ENCODE measurements at places on chromosomes 7 and 10.

DNA sequence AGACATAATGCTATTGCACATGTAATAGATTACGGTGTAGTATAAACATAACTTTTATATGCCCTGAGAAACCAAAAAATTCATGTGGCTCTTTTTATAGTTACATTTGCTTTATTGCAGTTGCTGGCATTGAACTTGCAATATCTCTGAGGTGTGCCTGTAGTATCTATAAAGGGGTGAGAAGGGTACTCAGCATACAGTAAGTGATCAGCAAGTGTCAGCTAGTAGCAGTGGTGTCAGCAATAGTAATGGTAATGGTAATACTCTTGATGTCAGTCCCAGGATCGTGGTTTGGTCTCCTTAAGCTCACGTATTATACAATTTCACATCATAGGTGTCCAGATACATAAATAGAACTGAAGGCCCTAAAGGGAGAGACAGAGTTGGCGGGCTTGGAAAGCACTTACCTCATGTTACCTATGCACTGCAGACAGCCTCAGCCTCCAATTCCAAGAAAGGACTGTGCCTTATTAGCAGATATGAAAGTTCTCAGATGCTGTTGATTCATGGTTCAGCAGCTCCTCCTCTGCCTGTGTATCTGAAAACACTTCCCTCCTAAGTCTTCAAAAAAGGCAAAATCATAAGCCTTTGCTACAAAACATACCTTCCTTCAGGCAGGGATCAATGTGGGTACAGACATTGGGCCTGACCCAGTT, 6.6 kb upstream of the GIMAP7 start:
- no peak for DNase-seq

DNA sequence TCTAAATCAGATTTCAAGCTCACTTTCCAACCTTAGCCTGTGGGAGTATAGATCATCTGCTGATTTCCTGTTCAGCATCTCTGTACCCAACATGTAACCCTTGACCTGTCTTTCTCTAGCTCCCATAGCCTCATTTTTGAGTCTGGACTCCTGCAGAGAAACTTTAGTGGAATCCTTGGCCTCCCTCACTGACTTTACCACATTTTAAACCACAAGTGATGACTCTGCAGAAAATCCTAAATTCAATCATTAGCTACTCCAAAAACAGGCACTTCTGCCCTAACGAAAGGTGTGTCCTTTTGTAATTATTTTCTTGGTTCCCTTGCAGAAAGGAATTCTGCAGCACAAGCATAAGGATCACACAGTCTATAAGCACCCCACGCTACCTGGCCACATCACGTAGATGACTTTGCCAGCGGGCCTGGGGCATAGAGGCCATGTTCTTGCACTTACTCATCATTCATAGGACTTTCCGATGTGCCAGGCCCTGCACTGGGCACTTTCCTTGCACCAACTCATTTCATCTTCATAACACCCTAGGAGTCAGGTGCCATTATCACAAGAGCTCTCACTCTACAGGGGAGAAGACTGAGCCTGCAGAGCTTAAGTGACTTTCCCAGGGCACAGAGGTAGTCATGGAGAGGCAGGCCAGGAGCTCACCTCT, 57.2 kb upstream of the OPALIN start:
- DNase-seq: no peak

DNA sequence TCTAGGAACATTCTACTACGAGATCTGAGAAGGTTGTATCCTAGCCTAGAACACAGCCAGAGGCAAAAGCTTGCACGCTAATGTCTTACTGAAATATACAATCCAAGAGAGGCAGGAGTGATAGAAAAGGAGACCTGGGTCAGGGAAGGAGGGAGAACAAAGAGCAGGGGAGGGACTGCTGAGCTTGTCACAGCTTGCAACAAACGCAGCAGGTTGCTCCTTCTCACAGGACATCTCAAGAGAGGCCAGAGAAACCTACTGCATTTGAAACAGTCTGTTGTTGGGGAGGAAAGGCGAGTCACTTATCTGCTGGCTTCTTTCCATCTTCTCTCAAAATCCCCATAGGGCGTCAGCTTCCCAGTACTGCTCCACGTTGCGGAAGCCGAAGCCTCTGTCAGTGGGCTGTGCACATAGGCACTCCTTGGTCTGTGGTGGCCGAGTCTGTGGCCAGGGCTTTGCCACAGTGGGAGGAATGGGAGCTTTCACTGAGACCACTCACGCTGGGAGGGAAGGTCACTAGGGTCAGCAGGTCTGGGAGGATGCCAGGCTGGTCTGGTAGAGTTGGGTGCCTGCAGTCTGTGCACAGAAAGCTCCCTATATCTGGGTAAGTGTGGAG, 25.8 kb upstream of the GPNMB start:
- DNase-seq: no peak

- no peak for DNase-seq
Measured at GRCh38 chr10:27457966-27458365, 46.1 kb upstream of the RAB18 start.

DNA sequence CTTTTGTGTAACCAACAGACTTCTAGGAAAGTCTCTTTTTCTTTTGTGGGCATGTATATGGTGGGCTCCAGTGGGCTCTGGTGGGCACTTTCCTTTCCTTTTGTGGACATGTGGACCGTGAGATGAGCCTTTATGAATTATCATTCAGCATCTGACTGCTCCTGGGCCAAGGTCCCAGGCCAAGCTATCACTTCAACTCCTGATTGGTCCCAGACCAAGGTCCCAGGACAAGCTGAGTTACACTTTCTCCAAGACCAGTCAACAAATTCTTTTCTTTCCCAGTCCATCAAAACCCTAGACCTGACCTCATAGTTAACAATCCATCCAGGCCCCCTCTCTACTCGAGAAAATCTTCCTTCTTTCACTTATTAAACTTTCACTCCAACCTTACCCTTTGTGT, 1.0 kb downstream of the AKR1C8 start:
- DNase-seq: no peak

DNA sequence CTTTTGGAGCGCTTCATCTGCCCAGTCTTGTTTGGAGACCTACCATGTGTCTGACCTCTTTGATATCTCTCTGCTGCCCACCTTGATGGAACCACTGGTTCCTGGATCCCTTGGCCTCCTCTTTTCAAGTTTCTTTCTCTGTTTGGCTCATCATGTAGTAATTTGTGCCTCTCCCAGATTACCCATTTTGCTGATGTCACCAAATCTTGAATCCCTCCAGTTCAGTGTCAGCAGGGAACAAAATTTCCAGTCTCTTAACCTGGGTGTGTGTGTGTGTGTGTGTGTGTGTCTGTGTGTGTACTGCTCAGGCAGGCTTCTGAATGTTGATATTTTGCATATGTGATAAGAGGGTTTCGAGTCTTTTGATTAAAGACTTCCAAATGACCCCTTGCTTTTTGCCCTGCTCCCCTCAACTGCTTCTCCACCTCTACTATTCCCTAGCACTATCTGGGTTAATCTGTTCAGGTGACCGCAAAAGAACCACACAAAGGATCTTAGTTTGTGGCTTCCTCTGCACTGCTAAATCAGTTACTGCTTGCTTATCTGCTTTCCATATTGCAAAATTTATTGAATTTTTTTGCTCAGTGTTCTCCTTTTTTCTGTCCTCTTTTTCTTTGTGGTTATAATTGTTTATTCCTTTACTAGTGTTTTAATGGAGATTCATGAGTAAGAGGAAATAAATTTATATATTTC, 25.7 kb downstream of the MYO3A start:
- no peak for DNase-seq

Data from stimulated activated CD8-positive, alpha-beta memory T cell treated with anti-CD3 and anti-CD28 coated beads, Interleukin-7, amount 100 ng/mL, for 1 hour (primary cell).